ENCODE measurements at places on chromosomes 11 and 22.

- no peak for DNase-seq
These were observed 84.6 kb upstream of the FAT3 start for GRCh38 chr11:92140021-92140420.

DNA sequence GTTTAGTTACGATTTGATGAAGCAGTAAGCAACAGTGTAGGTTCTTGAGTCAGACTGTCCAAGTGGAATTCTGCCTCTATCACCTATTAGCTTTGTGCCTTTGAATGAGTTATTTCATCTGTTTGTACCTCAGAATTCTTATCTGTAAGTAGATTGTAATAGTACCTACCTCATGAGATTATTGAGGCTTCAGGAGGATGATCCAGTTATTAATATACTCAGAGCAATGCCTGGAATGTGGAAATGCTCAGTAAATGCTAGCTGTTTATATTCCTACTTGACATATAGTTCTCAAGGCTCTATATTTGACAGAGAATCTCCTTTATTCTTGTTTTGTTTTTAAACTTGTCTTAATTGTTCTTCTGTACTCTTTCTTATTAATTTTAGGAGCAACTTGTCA, 70.1 kb downstream of the SFI1 start:
- no peak for DNase-seq

- DNase-seq, result no peak
These were observed 15.3 kb downstream of the CLPB start for GRCh38 chr11:72418834-72419560.

GRCh38 chr11:15166204-15166603, 51.5 kb downstream of the INSC start:
- no peak for DNase-seq

DNA sequence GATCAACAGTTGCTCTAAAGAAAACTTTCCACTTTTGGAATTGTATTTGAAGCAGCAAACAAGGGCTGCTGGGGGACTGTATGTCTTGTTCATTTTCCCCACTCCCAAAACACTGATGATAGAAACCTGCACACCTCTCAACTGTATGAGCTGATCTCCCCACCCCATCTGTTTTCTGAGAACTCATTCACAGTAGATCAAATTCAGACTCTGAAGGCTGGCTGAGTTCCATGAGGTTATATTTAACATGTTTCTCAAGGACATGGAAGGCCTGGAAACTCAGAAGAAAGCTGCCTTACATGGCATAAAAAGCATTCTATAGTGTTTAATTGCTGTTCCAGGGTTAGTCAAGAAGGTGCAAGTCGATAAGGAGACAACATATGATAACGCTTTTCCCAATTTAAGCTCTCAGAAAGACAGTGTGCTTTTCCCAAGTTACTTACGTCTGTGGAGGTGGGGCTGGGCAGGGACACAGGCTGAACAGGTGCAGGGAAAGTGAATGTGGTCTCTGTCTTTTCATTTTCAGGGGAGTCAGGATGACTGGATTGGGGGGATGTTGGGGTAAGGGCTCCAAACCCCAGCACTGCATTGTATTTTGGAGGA, 23.0 kb downstream of the LARGE2 start:
- no peak for DNase-seq

All from stimulated activated CD8-positive, alpha-beta memory T cell treated with anti-CD3 and anti-CD28 coated beads, Interleukin-2, amount 100 ng/mL, for 48 hours (primary cell).